GM04503 (cell line): ENCODE measurements at places on chromosomes 1 and 21.

- DNase-seq = no peak
Measured at GRCh38 chr1:37673920-37674319, 18.4 kb upstream of the CDCA8 start.

DNA sequence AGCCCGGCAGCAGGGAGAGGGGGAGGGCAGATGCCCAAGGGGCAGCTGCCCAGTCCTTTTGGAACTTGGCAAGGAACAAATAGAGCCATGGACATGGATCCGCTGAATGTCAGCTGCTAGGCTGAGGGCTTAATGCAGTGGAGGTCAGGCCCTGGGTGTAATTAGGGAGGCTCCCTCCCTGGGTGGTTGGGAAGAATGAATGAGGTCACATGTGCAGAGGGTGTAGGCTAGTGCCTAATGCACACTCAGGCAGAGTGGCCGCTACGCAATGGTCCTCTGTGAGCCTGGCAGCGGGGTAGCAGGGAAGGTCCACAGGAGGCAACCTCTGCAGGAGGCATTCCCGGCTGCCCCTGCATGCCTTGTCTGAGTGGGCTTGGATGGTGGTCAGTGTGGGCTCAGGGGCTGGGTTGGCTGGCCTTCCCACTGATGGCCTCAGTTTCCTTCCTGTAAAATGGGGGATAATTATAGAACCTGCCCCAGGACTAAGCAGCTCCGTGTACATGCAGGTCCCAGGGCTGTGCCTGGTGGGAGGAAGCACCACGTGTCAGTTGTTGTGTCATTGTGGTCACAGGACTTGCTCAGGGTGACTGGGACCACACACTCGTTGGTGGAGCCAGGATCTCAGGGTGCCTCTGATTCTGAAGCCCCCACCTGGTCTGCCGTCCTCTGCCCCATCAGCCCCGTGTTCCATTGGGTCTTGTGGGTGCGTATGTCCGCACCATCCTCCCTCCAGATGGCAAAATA, 81.6 kb upstream of the ACTL8 start:
- DNase-seq = no peak

DNA sequence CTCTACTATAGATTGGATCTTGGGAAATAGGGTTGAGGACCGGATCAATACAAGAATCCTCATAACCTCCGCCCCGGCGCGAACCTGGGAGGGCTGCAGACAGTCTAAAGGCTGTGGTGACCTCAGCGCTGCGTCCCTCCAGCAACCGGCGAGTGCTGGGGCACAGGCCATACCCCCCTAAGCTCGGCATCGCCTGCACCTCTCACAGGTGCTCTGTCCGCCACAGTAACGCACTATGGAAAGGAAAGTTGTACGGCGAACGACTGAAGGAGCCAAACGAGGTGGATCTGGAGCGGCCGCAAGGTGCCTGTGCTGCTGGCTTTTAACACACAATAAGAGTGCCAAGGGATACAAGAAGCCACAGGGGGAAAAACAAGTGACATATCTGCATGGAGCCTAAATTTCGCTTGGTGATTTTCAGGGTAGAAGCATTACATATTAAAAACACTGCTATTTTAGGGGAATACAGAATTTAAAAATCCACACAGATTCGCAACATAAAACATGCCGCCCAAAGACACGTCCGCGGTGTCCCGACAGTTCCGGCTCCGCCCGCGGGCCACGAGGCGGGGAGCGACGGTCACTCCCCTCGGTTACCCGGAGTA, 1.4 kb upstream of the RBM15 start:
- DNase-seq = no peak

GRCh38 chr1:3213730-3214129, 144.7 kb downstream of the PRDM16 start:
- no peak for DNase-seq

DNA sequence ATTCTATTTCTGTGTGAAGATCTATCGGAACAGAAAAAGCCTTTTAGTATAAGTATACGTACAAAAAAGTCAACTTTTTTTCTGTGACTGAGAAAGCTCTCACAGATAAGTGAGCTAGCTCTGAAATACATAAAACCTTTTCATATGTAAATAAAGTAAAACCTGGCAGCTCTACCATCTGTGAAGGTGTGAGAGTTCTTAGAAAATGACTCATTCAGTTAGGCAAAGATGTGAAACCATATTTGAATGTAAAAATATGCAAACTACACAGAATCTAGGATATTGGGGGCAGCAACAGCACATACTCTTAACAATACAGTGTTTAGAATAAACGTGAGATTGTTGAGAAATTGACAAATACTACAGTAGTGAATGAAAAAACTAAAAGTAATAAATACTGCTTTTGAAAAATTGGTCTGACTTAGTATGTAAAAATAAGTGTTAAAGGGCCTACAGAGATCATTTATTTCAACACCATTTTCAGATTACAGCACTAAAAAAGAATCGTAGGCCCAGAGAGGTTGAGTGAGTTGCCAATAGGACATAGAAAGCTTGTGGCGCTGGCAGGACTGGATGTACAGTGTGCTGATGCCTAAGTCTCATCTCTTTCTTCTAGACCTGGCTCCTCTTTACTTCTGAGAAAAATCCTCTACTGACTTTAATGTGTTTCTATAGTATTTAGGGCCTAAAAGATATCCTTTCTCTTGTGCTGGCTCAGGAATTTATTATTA, 19.8 kb downstream of the ATP6V1G3 start:
- no peak for DNase-seq

DNA sequence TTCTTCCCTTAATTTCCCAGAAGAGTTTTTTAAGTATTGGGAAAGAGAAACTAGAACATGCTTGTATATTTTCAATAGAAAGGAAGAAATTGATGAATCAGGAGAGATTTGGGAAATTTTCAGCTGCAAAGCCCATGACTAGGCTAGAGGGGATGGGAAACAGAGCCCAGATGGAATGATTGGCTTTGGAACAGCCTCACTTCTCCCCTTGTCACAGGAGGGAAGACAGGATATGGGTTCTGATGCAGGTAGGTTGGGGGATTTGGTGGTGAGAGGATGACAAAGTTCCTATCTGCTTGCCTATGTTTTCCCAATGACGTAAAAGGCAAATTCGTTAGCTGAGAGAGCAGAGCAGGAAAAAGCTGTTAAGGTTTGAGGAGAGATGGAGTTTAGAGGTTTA, 31.0 kb upstream of the ARID1A start:
- no peak for DNase-seq

GRCh38 chr1:184426278-184426674, 39.4 kb downstream of the C1orf21 start:
- no peak for DNase-seq

DNA sequence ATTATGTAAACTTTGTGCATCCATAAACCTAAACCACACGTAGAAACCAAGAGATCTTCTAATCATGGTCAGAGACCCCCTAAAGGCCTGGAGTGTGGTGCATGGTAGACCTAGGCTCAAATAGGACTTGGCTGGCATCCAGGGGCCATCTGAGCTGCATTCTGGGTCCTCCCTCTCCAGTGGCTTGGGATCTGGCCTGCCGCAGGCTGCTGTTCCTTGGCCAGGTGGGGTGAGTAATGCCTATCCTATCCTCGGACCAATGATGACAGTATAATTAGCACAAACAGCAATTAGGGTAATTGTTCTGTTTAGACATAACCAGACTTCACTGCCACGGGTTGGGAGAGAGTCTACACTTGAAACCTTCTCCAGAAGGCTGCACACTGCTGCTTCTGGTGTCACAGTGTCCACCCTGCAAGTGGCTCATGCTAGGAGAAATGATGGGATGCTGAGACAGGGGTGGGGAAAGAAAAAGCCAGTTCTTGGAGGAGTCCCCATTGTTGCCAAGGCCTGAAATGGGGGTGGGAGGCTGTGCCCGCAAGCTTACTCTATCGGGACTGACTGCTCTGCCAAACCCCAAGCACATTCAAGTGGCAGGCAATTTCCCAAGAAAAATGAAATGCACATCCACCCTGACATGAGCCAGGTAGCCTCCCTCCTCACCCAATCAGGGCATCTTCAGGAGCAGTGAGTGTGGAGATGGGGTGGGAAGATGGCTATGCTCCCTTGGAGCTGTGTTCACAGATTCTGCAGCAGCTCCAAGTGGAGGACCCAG, 12.5 kb upstream of the PKP1 start:
- no peak for DNase-seq
